ENCODE measurements at places on chromosomes 7 and 10.

GRCh38 chr10:21687266-21688008 lies 153.4 kb downstream of the MLLT10 start:
- DNase-seq, result no peak

- no peak for DNase-seq
These were observed 237.1 kb downstream of the SUGCT start for GRCh38 chr7:40371806-40372440.

- DNase-seq, result no peak
These were observed 222.4 kb upstream of the GNAI1 start for GRCh38 chr7:79912213-79912633.

- DNase-seq, result peak; percentile 53
These were observed 146.1 kb upstream of the TCF7L2 start for GRCh38 chr10:112803961-112804401.

DNA sequence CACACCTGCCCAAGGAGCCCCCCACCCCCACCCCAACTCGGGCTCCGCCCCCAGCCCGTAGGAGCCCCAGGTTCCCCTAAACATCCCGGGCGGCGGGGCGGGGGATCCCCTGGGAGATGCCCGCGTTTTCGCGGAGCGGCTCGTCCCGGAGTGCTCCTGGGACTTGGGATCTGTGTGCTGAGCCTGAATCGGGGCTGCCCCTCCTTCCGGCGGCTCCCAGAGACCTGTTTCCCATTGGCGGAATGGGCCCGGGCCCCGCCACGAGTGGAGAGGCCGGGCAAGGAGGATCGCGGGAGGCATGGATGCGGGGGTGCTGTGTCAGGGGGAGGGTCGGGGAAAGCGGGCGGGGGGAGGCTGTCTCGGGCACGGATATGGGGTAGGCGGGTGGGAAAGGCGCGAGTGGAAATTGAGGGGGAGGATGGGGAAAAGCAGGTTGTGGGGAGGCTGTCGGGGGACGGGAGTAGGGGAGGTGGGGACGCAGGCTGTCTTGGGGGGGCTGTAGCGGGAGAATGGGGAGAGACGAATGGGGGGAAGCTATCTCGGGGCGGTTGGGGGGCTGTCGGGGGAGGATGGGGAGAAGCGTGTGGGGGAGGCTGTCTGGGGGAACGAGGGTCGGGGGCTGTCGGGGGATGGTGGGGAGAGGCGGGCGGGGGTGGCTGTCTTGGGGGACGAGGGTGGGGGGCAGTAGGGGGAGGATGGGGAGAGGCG lies 572 bp upstream of the BHLHA15 start:
- DNase-seq, result peak; percentile 4

- no peak for DNase-seq
These were observed 103.1 kb downstream of the CALCR start for GRCh38 chr7:93471456-93471855.

- no peak for DNase-seq
These were observed 62.4 kb downstream of the ITGB8 start for GRCh38 chr7:20393021-20393610.

DNA sequence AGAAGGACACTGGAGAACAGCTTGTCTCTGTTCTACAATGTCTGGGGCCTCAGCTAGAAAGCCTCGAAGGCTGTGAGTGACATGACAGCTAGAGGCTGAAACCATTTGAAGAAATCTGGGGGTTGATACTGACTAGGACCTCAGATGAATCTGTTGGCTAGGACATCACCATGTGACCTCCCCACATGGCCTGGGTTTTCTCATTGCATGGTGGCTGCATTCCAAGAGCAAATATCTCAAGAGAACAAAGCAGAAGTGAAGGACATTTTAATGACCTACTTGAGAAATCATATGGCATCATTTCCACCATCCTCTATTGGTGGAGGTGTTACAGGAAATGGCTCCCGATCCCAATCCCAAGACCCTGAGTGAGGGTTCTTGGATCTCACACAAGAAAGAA lies 450.6 kb upstream of the AUTS2 start:
- peak; percentile 11 for DNase-seq

- no peak for DNase-seq
These were observed 59.8 kb downstream of the COA1 start for GRCh38 chr7:43669286-43670081.

- no peak for DNase-seq
These were observed 110.3 kb downstream of the GAD2 start for GRCh38 chr10:26326851-26327250.

- DNase-seq, result no peak
These were observed 122.4 kb downstream of the PRKG1 start for GRCh38 chr10:51196508-51197175.

DNA sequence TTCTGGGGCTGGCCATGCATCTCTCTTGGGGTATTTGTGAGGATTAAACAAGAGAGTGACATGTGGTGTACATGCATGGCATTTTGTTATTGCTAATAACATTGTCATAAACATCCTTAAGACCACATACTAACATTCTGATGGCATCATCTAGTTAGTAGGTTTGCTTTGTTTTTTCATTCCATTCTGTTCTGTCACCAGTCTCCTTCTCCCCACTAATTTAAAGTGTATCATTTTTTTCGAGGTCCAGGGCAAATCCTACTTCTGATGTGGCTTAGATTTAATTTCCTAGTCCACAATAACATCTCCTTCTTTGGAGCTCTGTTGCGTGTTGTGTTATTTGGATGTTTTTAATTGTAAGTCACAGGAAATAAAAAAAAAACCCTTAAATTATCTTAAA lies 248.1 kb downstream of the LRMDA start:
- DNase-seq, result no peak

GRCh38 chr10:78375854-78376785 lies 342.5 kb downstream of the RPS24 start:
- DNase-seq, result no peak

DNA sequence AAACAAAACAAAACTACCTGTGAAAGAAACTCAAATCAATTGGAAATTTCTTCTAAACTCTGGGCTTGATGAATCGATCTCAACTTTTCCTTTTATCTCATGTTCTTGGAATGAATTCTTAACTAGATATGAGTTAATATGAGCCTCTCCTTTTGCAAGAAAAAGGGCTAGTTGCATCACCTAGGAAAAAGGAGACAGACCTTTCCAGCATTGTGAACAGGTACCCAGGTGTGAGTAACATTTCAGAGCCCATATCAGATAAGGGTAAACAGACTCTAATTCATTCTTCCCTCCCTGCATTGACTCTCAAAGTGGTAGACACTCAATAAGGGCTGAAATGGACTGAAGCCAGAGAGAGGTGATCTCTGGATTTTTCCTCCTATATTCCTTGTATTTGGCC lies 103.8 kb upstream of the AGR3 start:
- peak; percentile 40 for DNase-seq

GRCh38 chr7:69465262-69465661 lies 133.0 kb upstream of the AUTS2 start:
- no peak for DNase-seq

DNA sequence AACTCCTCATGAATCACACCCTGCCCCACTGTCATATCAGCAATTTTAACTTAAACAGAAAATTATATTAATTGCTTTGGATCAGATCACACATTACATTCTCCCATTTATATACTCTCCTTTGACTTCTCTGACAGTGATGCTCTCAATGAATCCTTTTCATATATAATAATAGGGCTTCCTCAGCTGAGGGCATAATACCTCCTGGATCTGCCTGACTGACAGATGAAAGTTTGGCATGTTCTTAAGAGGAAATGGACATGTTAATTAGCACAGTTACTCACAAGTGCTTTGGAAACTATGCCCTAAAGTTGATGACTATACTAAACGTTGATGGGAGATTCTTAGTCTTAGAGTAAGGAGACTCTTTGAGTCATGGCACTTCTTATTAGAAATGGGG lies 478.2 kb upstream of the LRRN3 start:
- no peak for DNase-seq

DNA sequence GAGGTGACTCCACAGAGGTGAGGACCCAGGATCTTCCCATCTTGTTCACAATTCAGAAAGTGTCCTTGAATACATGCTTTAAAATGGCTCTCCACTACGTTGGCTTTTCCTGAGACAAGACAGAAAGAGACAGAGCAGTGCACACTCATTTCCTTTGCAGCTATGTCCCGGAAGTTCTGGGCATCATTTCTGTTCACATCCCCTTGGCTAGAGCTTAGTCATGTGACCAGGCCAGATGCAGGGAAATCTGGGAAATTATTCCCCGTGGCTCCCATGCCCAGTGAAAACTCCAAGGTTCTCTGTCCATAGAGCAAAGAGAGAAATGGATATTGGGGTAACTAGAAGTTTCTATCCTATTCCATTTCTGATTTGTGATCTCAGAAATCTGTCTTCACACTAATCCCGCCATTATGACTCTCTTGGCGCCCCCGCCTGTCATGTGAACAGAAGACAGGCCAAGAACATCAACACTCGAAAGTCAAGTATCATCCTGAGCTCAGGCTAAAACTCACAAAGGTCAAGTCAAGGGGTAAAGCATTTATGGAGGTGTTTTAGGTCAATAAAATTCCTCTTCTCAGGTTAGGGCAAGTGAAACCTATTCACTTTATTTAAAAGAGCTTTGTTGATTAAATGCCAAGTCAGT lies 251.4 kb upstream of the HABP2 start:
- DNase-seq, result no peak

GRCh38 chr7:112665709-112666108 lies 124.5 kb downstream of the TMEM168 start:
- no peak for DNase-seq

GRCh38 chr10:47038881-47039561 lies 127.8 kb downstream of the PTPN20 start:
- DNase-seq, result no peak

DNA sequence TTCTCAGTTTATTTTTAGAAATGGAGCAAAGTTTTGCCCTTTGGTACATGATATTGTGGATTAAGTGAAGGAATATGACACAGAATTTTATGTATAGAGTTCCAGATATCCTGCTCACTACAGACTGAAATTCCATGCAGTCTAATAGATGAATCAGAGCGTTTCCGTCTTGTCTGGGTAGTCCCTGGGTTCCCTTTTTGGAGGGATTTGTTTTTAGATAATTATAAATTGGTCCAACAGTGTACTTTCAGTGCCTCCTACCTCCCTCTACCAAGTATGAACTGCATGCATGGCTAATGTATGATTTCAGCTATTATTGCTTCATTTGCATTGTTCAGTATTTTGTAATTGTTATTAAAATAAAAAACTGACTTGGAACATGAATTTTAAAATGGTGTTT lies 74.4 kb downstream of the SEPTIN7 start:
- DNase-seq, result no peak

DNA sequence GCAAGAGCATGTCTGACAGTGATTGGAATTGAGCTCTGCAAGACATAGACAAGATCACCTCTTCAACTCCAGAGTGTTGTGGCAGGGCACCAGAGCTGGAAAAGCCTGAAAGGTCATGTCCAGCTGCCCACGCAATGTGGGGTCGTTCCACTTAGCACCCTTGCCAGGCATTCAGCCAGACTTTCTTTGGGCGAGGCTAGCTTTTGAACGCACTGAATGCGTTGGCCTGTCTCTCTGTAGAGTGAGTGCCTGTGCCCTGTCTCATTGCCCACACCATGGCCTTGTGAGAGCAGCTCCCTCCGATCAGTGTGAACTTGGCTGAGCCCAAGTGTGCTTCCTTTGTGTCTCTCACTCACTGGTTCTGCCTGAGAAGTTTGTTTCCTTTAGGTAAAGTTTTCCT lies 23.3 kb downstream of the UBTD1 start:
- no peak for DNase-seq

GRCh38 chr7:158025686-158026600 lies 561.7 kb downstream of the PTPRN2 start:
- DNase-seq, result no peak

DNA sequence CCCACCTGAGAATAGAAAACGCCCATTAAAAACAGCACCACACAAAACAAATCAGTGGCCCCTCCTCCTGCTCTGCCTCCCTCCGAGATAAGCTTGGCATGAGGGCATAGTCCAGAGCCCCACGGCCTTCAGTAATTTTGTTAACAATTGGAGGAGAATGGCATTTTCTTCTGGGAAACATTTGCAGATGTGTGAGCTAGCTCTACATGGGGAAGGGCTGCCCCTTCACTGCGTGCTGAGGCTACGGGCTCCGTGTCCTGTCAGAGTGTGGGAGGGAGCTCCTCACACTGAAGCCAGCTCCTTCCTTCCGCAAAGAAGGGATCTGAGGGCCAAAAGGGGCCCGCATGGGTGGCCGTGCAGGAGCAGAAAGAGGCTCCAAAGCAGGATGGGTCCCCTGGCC lies 15.2 kb downstream of the GRK5 start:
- no peak for DNase-seq

GRCh38 chr7:57404343-57404966 lies 45.5 kb upstream of the ZNF716 start:
- DNase-seq, result no peak

DNA sequence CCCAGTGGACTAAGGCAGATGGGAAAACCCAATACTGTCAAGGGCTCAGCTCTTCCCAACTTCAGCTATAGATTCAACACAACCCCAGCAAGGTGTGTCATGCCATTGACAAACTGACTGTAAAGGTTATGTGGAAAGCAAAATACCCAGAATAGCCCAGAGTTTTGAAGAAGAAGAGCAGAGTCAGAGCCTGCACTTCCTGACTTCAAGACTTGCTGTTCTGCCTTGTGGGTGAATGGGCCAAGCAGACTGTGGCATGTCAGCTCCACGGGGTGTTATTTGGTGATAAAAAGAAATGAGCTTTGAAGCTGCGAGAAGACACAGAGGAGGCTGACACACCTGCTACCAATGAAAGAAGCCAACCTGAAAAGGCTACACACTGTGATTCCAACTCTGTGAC lies 89.7 kb downstream of the NKX6-2 start:
- DNase-seq, result no peak

DNA sequence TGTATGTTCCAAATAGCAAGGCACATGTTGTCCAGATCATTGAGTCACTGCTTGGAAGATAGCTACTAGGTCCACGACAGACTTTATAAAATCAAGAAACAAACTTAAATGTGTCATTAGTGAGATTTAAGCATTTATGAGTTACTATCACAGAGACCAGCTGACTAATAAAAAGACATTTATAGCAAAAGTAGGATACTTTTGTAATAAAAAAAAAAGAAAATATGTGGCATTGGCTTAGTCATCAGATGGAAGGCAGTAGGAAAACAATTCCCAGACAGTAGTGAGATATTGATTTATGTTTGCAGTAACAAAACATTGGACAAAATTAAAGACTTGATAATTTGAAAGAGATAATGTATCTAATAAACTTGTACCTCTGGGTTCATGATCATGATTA lies 881.0 kb upstream of the LRRN3 start:
- no peak for DNase-seq

- DNase-seq, result no peak
These were observed 11.5 kb downstream of the RGS10 start for GRCh38 chr10:119531067-119531466.

DNA sequence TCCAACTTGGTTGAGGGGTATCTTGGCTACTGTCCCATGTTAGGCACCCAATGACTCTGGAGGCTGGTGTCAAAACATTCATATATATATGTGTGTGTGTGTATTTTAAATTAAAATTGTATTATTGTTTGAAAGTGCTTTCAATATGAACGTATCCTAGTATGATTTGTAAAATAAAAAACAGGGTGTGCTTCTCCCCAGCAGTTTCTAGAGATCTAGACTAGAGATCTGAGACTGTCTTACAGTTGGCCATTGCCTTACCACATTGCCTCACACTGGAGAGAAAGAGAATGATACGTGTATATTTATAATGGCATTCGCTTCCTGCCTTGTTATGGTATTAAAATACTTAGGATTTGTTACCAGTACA lies 1.2 kb downstream of the BAG3 start:
- DNase-seq, result peak; percentile 18
